ENCODE measurements at places on chromosomes 2 and 18. TPM values are rescaled to one million over a fixed set of nuclear protein-coding genes. Genes with fewer than 3 reads are reported as not detected.

CROCC2 gene
- not detected for total RNA-seq

IHH gene
- total RNA-seq: not detected

RAX gene
- total RNA-seq: not detected

CHRNG gene
- total RNA-seq: not detected

ACMSD gene
- not detected for total RNA-seq

UGT1A3 gene
- not detected for total RNA-seq

UGP2 gene
- total RNA-seq: 140 TPM

ZNF892 gene
- total RNA-seq: 12.9 TPM

ANKRD53 gene
- total RNA-seq: not detected

TMEM178A gene
- total RNA-seq: 0.28 TPM

SNORC gene
- 1.1 TPM for total RNA-seq

DSC3 gene
- 394 TPM for total RNA-seq

WNT10A gene
- total RNA-seq: 7.5 TPM
